Panc1 (cell line): ENCODE measurements at places on chromosomes 3 and 15.
A peak's percentile ranks its signal among the peaks of the same experiment; 100 is the strongest.

- DNase-seq: no peak
These were observed 307.7 kb downstream of the ARPP21 start for GRCh38 chr3:35946854-35947515.

GRCh38 chr3:14150491-14151230 lies 25.8 kb downstream of the TMEM43 start:
- no peak for DNase-seq

DNA sequence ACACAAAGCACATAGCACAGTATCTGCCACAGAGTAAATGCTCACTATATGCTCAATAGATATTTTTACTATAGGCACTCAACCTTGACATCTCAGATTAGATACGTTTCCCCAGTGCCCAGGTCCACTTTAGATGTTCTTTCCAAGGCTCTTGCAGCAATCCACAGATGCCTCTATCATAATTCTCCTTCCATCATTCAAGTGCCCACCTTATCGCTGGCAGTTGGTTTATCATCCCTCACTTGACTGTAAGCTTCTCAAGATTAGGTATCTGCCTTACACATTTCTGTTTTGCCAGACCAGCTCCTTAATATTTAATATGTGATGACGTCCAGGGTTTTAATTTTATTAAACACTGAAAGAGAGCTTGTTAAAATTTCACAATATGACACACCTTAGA lies 8.6 kb downstream of the NCEH1 start:
- DNase-seq: no peak

GRCh38 chr3:117898722-117899522 lies 1135.7 kb downstream of the IGSF11 start:
- DNase-seq: peak; percentile 2

- DNase-seq: no peak
These were observed 105.7 kb downstream of the TPRA1 start for GRCh38 chr3:127484601-127485388.

DNA sequence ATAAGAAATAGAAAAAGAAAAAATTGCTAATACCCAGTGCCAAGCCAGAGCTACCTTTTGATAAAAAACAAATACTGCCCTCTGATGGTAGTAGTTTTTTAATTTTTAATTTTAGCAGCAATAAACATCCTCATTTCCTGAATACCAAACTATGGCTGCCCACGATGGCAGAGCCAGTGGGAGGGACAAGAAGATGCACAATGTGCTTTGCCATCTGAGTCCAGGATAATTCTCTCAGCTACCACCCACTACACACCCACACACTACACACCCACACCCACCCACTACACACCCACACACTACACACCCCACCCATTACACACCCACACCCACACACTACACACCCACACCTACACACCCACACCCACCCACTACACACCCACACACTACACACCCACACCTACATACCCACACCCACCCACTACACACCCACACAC lies 17.8 kb downstream of the CEP19 start:
- DNase-seq: no peak

- no peak for DNase-seq
These were observed 2.9 kb downstream of the XPC start for GRCh38 chr3:14175383-14176037.

- DNase-seq: no peak
These were observed 33.5 kb downstream of the CHCHD6 start for GRCh38 chr3:126737527-126737926.

DNA sequence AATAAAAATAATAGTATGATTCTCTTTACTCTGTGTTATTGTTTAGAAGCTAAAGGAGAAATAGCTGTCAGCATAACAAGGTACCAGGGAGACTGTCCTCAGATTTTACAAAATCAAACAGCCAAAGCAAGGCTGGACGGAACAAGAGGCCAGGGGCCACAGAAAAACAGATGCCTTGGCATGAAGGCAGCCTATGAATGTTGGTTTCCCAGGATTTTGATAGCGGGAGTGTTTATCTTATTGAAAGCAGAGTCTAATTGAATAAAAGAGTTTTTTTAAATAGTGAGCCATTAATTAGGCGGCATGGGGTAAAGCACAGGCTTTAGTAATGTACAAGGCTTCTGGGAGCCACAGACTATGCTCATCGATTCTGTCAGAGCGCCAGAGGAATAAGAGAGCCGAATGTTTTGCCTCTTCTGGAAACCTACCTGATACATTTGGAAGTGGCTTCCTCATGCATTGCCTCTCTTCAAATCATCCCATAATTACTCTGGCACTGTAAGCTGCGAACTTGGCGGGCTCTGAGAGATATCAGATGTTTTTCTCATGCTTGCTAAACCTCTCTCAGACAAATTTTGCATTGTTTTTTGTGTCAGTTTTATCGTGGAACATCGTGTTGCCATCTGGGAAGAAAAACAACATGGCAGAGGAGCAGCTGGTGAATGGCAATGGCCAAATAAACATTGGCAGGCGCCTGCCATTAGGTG lies 30.4 kb upstream of the TMCO5A start:
- DNase-seq: no peak

DNA sequence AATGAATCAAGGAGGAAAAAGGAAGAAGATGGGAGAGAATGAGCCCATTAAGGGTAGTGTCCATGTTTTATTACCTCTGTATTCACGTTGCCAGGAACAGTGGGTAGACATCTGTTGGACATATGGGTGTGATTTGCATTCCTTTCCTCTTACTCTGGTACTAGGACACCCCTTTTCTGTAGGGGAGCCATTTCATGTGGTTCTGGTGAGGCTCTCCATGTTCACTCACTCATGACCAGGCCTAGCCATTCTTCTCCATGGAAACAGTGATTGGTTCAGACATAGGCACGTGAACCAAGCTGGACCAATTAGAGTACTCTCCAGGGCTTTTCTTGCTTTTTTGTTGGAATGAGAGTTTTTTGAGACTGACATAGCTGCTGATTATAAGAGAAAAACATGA lies 39.6 kb upstream of the PDCD6IP start:
- DNase-seq: no peak
